GM04503 (cell line): ENCODE measurements at places on chromosomes 12 and 14.

GRCh38 chr12:65937161-65937641 lies 112.9 kb downstream of the HMGA2 start:
- DNase-seq: peak; percentile 61

- no peak for DNase-seq
Measured at GRCh38 chr14:98909251-98909944, 362.6 kb downstream of the BCL11B start.

GRCh38 chr14:61477712-61478462 lies 156.5 kb downstream of the PRKCH start:
- no peak for DNase-seq

GRCh38 chr14:99821519-99822508 lies 28.6 kb downstream of the EML1 start:
- peak; percentile 70 for DNase-seq

GRCh38 chr14:70527501-70528105 lies 7.2 kb downstream of the ADAM20 start:
- no peak for DNase-seq

- DNase-seq: no peak
Measured at GRCh38 chr14:68473794-68474193, 319.1 kb downstream of the ZFP36L1 start.

DNA sequence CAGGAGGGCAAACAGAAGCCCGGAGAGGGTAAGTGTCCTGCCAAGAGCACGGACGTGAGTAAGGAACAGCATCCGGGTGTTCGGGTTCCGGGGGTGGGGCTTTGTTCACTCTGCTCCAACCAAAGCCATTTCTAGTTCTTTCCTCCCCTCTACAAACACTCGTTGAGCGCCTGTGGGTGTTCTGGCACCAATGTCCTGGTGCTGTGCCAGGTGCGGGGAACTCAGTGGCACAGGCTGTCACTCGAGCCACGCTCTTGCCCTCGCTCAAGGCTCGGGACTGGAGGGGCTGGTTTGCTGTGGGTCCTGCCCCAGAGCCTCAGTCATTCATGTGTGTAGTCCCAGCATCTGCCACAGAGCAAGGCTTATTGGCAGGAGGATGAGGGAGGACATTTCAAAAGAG lies 157.5 kb downstream of the CALM1 start:
- no peak for DNase-seq

DNA sequence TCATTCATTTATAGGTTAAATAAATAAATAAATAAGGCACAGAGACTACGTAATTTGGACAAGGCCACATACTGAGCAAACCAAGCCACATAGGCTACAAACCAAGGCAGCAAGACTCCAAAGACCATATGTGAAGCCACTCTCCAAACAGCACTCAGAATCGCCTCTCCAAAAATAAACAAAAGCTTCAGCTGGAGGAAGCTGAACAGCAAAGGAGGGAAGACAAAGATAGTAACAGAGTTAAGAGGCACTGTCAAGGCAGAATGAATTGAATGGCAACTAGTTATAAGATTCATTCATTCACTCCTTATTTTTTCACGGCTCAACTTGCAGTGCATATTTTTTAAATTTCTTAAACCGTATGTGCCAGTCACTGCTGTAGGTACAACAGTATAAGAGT lies 200.5 kb upstream of the GRIP1 start:
- DNase-seq: no peak

DNA sequence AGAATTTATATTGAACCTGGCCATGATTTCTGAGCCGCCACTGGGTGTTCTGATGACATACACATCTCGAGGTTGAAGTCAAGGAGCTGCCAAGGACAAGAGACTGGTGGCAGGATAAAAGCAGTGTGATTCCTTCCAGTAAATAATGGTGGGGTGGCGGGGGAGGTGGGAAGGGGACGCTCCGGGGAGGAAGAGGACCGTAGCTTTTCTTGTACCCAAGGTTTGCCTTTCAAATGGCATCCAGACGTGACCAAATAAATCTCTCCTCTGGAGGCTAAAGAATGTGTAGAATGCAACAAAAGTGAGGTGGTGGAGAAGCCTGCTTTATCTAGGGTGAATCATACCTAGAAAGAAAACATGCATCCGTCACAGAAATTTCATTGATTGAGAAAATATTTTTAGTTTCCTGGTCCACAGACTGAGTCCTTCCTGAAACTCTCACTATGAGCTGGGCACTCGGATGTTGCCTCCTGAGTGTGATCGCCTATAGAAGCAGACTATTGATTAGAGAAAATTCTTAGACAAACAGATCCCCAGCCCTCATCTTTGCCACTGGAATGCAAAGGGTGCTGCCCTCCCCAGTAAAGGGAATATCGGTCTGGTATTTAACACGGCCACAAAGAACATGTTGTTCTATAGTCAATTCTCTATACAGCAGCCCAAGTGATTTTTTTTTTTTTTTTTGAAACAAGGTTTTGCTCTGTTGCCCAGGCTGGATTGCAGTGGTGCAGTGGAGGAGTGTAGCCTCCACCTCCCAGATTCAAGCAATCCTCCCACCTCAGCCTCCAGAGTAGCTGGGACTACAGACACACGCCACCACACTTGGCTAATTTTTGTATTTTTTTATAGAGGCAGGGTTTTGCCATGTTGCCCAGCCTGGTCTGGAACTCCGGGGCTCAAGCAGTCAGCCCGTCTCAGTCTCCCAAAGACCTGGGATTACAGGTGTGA lies 112.1 kb downstream of the DPF3 start:
- DNase-seq: peak; percentile 49

GRCh38 chr14:103552011-103552845 lies 10.2 kb downstream of the BAG5 start:
- DNase-seq: peak; percentile 73

- DNase-seq: no peak
Measured at GRCh38 chr12:52007982-52008510, 1.3 kb downstream of the TAMALIN start.

- no peak for DNase-seq
Measured at GRCh38 chr14:95262511-95262891, 57.2 kb downstream of the CLMN start.

DNA sequence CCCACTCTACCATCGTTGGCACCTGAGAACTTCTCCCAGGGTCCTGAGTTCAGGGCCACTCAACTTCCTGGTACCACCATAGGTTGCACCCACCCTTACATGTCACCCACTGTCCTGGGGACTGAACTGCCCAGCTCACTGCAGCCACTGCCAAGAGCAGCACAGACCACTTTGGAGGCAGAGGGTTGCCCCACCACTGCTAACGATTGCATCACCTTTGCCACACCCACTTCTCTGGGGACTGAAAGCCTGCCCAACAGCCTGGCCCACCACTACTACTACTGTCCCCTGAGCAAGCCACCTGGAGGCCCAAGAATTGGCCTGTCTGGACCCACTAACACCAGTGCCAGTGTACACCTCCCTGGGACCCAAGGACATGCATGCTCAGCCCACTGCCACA lies 27.6 kb downstream of the CACNA2D4 start:
- no peak for DNase-seq

- DNase-seq: peak; percentile 82
Measured at GRCh38 chr12:75684678-75685616, 173.5 kb upstream of the KRR1 start.

DNA sequence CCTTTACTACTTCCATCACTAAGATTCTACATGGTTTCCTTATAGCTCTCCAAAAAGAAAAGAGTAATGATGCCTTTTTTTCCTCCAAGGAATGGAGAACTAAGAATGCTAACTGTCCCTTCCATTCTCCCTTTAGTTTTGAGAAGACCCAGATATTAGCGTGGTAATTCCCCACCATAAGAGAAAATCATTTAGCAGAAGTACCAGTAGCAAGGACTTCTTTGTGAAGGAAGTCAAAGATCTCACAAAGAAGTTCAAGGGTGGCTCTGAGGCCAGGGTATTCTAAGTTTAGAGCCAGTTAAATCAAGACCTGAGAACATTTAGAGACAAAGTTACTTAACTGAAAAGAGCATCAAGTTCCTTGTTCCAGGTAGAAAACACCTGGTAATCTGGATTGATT lies 7.3 kb downstream of the USP15 start:
- DNase-seq: no peak

DNA sequence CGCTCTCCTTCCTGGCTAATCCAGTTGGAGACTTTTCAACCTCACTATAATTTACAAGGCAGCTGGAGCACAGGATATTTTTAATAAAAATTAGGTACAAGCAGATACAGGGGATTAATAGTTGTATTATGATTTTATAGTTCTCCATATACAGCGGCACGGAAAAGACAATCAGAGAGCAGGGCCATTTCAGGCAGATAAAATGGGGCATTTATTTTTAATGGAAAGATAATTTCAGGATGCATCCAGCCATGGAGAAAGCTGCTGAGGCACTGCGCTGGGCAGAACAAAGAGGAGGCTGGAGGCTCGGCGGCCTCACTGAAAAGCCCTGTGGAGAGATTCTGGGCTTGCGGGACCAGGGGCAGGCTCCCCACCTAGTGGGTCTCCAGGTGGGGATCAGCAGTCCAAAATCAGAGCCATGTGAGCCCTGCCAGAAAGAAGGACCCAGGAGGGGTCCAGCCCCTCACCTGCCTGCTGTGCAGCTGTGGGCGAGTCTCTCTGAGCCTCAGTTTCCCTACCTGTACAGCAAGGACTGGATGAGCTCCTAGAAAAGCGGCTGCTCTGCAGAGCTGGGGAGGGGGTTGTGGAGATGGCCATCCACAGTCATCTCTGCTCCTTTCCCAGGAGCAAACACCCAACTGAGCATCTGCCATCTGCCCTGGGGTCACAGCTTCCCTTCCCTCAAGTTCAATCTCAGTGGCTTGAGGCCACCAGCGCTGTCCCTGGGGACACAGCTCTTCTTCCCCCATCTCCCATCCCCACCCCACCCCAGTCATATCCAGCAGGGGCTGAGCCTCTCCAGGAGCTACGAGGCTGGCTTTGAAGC lies 23.9 kb upstream of the C14orf180 start:
- DNase-seq: no peak

DNA sequence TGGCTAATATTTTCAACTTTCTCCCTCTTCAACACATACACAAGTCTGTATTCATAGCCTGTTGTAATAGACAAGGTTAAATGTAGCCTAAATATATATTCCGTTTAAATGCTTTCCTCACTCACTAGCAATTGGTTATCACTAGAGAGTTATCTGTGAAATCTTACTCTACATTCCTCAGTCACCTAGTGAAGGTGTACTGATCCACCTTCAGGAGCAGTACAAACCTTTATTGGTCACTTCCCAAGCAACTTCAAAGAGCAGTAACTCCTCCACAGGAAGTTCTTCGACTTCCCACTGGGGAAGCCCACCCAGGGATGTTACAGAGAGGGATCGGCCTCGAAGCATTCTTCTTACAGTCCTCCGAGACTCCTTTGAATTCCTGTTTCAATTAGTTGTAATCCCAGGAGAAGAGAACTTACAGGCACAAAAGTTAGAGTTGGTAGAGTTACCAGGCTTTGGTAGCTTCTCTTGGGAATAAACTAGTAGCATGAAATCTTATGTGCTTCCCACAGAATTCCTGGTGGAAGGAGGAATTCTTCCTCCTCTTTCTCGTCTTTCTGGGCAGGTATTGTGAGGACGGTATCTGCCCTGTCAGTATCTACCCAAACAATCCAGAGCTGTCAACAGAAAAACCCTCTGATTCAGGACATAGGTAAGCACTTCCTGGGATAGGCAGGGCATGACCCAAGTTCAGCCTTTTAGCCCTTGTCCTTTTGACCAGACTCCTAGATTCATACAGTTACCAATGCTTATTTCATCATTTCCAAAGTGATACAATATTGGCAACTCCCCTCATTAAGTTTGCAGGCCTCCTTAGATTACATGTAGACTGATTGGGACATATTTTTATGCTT lies at the start of gene GYS2:
TSS of gene GYS2 (minus strand) at position 603 of the 857 bp plus-strand sequence. CDS start at position 348, 255 bp downstream.
- DNase-seq: no peak

GRCh38 chr12:1629338-1630132 lies 504 bp downstream of the WNT5B start:
- no peak for DNase-seq

DNA sequence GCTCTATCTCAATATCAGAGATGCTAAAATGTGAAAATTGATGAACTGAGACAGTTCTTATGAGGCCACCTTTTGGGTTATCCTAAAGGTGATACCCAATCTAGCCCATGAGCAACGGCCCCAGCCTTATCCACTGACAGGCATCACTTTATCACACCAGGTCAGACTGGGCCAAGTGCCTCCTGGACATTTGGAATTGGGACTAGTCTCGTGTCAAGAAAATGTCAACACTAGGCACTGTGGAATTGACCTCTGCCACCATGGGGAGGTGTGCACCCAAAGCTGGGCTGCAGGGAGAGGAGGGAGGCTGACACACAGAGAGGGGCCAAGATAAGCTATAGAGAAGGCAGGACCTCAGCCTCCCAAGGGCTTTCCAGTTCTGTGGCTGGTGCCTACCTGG lies 78.5 kb upstream of the ZFP36L1 start:
- DNase-seq: no peak

DNA sequence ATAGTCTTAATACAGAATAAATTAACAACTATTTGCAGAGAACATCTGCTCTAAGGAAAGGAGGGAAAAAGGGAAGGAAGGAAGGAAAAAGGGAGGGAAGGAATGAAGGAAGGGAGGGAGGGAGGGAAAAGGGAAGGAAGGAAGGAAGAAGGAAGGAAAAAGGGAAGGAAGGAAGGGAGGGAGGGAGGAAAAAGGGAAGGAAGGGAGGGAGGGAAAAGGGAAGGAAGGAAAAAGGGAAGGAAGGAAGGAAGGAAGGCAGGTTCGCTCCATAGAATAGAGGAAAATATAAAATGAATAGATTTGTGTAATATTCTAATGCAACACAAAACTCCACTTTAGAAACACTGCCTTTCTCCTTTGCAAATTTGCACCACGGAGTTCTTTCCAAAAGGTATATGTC lies 16.6 kb downstream of the KICS2 start:
- DNase-seq: no peak

DNA sequence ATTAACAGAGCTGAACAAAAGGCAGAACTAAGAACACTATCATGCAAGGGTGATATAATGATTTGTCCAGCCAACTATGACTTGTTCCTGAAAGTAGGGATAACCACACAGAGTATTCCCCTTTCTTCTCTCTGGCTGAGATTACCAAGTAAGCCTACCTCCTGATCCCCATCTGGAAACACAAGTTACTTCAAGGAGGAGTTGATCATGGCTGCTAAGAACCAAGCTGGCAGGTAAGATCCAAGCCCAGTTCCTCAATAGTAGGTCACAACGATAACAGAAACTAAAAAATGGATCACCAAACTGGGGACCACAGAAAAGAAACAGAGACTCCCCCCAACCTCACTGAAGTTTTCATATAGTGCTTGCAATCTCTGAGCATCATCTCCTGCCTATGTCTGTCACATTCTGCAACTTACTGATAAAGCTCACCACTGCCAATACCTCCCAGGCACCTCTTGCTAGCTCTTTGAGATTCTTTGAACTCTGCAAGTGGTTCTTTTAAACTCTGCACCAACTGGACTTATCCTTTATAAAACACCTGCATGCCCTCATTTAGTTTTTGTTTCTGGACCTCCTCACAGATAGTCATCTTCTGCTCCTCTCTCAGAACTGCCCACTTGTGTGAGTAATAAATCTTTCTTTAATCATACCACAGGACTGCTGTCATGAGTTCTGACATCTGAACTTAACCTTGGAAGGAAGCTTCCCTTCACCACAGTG lies 76.6 kb downstream of the LRP6 start:
- no peak for DNase-seq
